Central memory CD4-positive, alpha-beta T cell (primary cell): ENCODE measurements at places on chromosomes 13 and 19.

DNA sequence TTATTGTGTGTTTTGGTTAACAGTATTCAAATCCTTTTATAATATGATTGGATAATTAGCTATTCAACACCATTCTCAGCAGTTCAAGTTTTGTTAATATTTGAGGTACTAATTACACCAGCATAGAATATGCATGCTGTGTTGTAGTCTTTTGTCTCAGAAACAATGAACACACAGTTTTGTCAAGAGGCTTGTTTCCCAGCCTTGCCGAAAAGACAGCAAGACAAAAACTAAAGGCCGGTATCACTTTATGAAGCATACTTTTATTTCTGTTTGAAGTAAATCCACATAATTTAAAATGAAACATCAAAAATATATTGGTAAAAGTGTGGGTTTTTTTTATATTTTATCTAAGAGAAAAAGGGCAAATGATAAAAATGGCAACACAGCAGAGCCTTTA, 7.5 kb downstream of the GPR180 start:
- DNase-seq: no peak

GRCh38 chr19:46009530-46010510, 13.0 kb downstream of the PGLYRP1 start:
- peak; percentile 49 for DNase-seq

DNA sequence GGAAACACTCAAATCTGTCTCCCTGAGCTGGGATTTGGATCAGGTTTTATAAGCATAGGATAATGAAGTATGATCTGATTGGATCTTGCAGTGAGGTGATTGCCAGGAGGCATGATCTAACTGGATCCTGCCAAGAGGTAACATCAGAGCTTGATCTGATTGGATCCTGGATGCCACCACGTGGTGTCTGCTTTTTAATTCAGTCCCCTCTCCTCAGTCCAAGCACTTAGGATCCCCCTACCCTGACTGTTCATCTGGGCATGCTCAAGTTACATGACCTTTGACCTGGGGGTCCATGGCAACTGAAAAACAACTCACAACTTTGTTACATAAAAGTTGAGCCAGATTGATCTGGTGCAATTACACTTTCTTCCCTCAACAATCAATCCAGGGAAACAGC, 47.5 kb upstream of the LSM14A start:
- no peak for DNase-seq

DNA sequence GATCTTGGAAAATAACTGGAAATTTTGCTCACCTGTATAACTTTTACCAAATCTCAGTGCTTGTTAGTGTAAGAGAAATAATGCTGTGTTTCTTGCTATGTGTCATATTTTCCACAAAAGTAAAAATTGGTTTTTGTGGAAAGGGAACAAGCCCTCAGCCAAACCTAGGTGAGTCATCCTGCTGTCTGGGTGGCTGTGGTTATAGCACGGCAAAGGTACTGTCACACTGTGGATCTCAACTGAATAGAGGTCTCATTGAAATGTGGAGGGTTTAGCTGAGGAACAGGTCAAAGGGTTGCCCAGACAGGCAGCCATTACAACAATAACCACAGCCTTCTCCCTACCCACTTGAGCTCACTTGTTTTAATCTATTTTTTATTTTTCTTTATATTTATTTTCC, 338.8 kb upstream of the DACH1 start:
- DNase-seq: no peak

- no peak for DNase-seq
These were observed 34.9 kb upstream of the POMP start for GRCh38 chr13:28623782-28624706.

- no peak for DNase-seq
These were observed 5.5 kb downstream of the NR2F6 start for GRCh38 chr19:17240062-17240752.

- no peak for DNase-seq
These were observed 18.0 kb downstream of the ZAR1L start for GRCh38 chr13:32297206-32297605.

- DNase-seq: no peak
These were observed 1.4 kb downstream of the KCTD12 start for GRCh38 chr13:76884907-76885202.

DNA sequence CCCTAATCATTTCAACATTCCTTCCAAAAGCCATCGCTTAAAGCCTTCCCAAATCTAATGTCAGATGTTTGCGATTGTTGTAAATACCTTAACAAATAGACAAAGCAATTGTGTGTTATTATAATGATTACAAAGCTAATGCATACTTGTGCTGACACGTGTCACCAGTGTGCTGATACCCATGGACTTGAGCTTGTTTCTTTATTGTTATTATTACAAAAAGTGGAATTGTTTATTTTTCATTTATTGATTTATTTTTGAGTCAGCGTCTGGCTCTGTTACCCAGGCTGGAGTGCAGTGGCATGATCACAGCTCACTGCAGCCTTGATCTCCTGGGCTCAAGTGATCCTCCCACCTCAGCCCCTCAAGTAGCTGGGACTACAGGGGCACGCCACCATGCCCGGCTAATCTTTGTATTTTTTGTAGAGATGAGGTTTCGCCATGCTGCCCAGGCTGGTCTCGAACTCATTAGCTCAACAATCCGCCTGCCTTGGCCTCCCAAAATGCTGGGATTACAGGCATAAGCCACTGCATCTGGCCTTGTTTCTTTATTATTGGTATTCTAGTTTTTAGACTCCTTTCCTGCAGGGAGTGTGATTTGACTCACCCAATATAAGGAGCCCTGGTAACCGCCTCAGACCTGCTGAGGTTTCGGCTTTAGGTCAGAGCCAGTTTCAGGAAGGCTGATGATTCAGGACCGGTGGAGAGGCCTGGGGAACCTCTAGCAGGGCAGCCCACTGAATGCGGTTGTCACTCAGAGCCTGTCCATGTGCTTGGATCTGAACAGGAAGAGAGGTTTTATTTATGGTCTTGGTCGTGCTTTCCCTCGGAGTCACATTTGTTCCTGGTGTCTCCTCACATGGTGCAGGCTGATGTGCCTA, 2.1 kb upstream of the FBXO17 start:
- DNase-seq: no peak

GRCh38 chr19:49690656-49691242, at the start of gene CPT1C:
TSS of gene CPT1C (plus strand) at chr19:49691116. CDS start at chr19:49692253, 1,137 bp downstream.
- peak; percentile 34 for DNase-seq

GRCh38 chr19:48501494-48502349, 9.9 kb downstream of the LMTK3 start:
- DNase-seq: peak; percentile 77

DNA sequence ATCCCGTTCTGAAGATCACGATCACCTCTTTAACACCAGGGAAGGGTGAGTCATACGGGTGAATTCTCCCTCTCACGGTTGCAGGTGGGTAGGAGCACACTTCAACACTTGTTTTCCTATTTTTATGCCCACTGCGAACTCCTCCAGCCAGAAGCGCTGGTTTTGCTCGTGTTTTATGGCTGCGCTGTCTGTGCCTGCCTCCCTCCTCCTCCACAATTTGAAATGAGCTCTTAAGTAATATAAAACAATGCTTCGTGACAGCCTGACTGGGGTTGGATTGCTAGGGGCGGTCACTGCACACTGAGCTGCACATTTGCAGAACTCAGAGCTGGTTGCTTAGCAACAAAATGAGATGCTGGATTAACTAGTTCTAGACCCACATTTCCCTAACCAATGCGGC, 12.9 kb downstream of the CCDC70 start:
- no peak for DNase-seq

DNA sequence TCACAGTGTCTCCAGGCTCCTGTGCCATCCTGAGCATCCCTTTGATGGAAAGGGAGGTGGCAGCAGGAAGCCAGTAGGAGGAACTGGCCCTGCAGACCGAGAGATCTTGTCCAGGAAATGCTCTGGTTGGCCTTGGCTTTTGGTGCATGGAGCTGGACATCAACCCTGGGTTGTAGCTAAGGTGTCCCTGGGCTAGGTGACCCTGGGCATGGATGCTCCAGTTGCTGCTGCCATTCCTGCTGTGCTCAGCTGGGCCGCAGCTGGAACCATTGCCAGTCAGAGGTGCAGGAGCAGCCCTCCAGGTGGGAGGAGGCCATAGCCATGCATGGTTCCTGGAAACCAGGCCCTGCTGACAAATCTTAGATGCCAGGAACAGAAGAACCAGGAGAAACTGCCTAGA, 67.5 kb downstream of the ZNF98 start:
- DNase-seq: no peak

- peak; percentile 21 for DNase-seq
These were observed 800 bp downstream of the ELL start for GRCh38 chr19:18520848-18521691.

DNA sequence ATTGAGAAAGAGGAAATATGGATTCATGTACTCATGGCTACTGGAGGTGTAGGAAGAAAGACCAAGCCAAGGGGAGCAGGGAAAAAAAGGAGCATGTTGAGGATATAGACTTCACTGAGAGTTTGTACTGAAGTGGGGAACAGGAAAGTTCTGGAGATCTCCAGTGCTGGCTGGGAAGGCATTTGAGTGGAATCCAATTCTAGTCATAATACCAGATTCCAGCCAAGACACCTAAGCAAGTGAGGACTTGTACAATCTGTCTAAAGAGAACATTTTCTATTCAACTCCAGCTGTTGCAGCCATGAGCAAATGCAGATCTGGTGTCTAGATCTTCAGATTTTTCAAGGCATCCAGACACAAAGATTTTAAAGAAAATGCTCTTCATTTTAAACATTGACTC, 412.5 kb downstream of the OXGR1 start:
- DNase-seq: no peak

GRCh38 chr19:51772977-51773376, 12.0 kb downstream of the FPR2 start:
- DNase-seq: no peak

- no peak for DNase-seq
These were observed 9.7 kb downstream of the EXOC3L2 start for GRCh38 chr19:45235485-45235884.

- DNase-seq: no peak
These were observed 6.3 kb upstream of the GPR183 start for GRCh38 chr13:99313501-99313900.

GRCh38 chr13:37118016-37118415, 12.6 kb upstream of the CSNK1A1L start:
- DNase-seq: no peak

GRCh38 chr19:49422407-49423070, 702 bp downstream of the PTH2 start:
- no peak for DNase-seq

DNA sequence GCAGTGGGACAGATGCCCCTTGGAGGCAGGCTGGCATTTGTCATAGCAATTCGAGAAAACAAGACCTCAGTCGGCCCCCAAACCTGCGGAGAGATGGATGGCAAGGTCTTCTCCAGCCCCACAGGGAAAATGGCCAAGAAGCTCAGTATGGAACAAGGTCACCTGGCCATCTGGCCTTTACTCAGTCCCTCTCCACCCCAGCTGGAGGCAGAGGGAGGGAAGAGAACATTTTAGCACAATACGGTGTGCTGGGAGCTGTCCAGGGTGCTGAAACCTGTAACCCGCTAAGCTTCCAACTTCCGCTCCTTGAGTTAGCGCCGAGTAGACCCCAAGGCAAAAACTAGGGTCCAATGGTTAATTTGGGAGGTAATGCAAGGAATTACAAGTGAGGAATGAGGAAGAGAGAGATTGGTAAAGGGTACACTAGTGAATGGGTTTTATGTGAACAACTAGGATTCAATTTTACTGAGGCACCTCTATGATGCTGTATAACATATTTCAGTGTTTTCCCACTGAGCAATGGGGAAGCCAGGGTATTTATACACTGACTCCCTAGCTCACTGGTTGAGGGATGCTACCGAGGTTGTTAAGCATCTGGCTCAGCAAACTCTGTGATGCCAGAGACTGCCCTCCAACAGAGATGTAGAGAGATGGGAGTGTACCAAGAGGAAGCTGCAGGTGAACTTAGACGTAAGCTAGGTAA, 64.3 kb downstream of the CACNA1A start:
- DNase-seq: peak; percentile 19

DNA sequence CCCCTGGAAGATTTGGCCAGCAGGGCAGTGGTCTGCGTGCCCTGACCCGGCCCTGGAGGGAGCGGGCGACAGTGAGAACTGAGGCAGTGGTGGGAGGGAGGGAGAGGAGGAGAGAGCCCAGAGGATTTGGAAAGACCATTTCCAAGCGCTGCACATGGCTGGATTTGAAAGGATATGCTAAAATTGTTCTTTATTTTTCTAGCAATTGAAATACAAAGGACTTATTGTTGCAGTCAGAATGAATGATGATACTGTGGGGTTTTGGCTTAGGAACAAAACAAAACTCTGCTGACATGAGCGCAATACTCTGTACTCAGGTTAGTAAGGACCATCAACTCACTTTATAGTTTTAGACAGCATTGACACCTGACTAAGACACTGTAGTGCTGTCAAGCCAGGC, 69.5 kb downstream of the TNFRSF19 start:
- DNase-seq: no peak

GRCh38 chr13:23667750-23668149, 97.5 kb downstream of the TNFRSF19 start:
- no peak for DNase-seq

DNA sequence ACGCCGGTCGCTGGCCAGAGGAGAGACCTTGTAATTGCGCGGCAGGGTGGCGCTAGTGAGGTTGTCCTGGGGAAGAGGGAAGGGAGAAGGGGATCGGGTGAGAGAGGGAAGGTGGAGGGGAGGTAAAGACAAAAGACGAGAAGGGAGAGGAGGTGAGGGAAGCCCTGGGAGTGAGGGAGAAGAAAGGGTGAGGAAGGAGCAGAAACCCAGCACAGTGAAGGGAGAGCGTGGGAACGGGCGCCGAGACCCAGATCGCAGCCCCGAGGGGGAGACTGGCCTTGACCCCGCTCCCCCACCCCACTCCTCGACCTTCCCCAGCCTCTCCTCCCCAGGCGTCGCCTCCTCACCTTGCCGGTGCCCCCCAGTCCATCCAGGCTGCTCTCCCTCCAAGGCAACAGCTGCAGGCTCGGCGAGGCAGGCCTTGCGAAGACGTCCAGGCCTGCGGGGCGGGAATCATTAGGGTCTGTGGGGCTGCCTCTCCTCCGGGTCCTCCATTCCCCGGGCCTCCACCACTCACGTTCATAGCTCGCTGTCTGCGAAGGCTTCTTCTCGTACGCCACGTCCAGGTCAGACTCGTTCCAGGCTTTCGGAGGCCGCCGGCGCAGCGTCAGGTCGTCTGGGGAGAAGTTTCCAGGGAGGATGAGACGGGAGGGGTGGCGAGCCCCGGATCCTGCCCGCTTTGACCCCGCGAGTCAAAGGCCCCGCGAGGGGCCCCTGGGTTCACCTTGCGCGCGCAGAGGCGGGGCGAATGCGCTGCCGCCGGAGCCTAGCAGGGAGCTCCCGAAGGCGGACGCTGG, 8.8 kb downstream of the PPP1R13L start:
- no peak for DNase-seq
